ENCODE measurements at places on chromosomes 4 and X. TPM values are rescaled to one million over a fixed set of nuclear protein-coding genes. Genes with fewer than 3 reads are reported as not detected.
A peak's percentile ranks its signal among the peaks of the same experiment; 100 is the strongest.

DNA sequence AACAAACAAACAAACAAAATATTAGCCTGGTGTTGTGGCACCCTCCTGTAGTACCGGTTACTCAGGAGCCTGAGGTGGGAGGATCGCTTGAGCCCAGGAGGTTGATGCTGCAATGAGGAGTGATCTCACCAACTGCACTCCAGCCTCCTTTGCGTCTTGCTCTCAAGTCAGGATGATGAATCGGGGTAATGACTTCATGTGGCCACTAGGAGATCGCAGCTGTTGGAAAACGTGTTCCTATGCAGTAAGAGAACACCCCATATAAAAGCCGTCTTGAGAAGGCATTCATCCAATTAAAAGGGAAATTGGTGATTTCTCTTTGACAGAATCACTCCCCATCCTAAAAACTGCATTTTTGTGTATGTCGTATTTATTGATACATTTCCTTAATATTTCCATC is 6.9 kb downstream of the CCNB3 start:
- DNase-seq, result no peak

GRCh38 chr4:96039803-96040436 is 200.0 kb downstream of the PDHA2 start:
- no peak for DNase-seq

DNA sequence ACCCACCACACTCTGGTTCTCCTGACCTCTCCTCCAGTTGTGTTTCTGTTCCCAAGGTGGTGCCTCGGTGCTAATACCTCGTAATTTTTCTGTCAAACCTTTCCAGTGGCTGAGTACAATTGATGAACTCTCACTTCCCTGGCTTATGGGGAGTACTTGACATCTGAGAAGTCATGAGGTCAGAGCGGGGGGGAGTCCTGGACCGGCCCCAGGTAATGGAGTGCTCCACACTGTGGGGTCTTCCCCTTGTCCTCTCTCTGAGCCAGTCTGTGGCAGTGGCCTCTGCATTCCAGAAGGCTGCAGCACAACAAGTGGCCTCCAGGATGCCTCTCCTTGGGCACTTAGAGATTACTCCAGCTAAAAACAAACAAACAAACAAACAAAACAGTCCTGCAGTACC is 122.5 kb upstream of the TRIM2 start:
- DNase-seq, result no peak

DNA sequence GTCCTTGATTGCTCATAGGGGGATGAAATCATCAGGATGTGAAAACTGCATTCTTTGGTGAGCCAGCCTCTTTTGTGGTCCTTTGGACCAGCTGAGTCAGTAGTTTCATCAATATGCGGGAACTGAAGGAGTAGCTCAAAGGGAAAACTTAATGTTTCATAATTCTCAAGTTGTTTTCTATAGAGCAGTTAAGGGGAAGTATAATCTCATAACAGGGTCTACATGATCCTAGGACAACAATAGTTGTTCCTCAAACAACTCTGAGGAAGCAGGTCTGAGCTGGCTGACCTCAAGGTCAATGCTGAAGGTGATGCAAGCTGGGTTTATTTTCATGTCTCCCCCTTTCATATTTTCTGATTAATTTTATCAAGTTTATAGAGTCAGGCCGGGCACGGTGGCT is 36.1 kb upstream of the IRF2 start:
- no peak for DNase-seq

DNA sequence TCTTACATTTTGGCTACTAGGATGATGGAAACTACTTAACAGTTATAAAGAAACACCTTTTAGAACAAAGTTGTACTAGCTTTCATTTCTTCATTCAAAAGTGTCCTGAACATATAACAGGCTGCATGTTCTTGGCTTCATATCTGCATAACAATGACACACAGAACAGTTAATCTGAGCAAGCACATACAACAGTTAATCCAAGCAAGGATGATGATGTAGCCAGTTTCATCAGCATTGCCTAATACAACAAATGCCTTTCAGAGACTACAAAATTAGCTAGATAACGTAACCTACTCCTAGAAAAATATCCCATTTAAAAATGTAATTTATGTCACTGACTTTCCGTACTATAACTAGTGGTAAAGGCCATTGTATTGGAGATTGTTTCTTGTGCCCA is 182.1 kb downstream of the SCFD2 start:
- no peak for DNase-seq

DNA sequence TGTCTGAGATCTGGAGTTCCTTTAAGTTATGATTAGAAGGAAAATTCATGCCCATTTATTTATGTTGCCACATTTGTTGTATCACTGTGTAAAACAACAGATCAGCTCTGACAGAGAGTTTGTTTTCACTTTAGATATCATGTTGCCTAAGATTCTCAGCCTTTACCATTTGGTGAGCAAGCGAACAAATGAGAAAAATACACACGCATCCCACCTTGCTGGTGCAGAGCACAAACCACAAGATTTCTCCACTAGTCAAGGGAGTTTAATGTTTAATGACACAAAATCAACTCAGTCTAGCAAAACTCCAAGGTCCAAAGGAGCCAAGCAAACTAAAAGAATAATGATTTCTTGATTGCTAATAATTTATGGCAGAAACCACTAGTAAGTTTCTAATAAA is 27.7 kb downstream of the FGF5 start:
- no peak for DNase-seq

GRCh38 chrX:130091980-130092522 is 18.2 kb downstream of the ELF4 start:
- peak; percentile 69 for DNase-seq

DNA sequence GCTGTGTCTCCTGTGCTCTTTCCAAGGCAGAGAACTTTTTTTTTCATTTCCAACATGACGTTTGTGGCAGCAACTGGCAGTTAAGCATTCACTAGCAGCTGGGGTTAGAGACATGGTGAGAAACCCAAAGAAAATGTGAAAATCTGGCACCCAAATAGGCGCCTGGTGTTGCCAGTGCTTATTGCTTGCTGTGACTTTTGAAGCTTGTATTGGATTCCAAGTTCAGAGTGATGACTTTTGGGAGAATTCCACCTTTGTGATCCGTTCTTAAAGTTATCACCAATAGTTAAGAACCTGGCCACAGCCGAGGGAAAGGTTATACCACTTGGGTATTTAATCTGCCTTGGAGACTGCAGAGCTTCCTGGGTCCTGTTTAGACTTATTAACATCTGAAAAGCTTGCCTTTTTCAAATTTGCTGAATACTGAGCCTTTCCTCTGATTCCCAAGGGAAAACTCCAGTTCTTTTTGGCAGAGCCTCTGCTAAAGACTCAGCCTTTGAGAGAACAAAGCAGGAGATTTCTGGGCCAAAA is 101.0 kb downstream of the OPHN1 start:
- DNase-seq, result no peak

- no peak for DNase-seq
Observed at GRCh38 chrX:139784807-139785206, 76.8 kb upstream of the MCF2 start.

- peak; percentile 35 for DNase-seq
Observed at GRCh38 chr4:65416891-65417290, 253.4 kb downstream of the EPHA5 start.

DNA sequence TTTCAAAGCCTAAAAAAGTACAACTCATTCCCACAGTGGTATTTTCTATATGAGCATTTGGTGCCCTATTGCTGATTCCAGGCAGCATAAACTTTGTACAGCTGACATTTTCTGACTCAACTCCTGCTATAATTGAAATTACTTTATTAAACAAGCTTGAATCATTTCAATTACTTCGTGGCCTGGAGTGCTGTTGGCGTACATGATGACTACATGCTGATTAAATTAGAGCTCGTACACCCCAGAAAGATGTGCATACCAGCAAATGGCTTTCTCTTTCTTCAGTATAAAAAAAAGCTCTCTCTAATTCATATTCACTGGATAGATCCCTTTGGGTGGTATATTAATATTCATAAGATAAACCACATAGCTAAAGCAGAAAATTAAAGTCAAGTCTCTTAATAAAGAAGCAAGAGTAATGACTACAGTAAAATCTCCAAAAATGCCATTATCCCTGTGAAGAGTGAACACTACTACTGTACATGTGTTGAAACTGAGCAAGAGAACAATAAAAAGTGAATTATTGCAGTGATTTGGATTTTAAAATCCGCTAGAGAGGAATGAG is 245.0 kb upstream of the IGFBP7 start:
- no peak for DNase-seq

- no peak for DNase-seq
Observed at GRCh38 chr4:145851511-145852201, 87.0 kb downstream of the ZNF827 start.

DNA sequence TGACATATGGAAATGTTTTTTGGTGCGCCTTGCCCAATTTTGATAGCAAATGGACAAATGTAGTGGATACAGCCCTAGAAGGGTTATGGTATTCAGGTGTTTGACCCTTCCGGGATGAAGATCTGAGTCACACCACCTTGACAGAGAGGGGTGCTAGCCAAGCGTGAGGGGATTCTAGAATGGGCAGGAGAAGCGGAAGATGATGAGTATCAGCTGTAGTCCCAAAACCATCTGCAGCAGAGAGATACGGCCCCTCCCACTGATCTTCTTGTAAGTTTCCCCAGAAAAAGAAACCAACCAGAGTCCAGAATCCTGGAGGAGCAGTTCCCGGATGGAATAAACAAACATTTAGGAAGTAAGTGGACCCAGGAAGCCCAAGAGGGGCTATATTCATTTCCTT is 18.1 kb downstream of the DCHS2 start:
- no peak for DNase-seq

GRCh38 chr4:141220271-141220670 is 424 bp upstream of the ZNF330 start:
- no peak for DNase-seq

- DNase-seq, result no peak
Observed at GRCh38 chrX:30308263-30309138, 689 bp downstream of the NR0B1 start.

- DNase-seq, result no peak
Observed at GRCh38 chrX:21944136-21944615, 3.7 kb downstream of the SMS start.

MAGEB1 gene
- not detected for total RNA-seq

ZNF711 gene
- 1.3 TPM for total RNA-seq

CYSLTR1 gene
- total RNA-seq, result 1.2 TPM

NDST3 gene
- 0.09 TPM for total RNA-seq

ZFP92 gene
- 1.6 TPM for total RNA-seq

FGA gene
- total RNA-seq, result 0.84 TPM

CLDN22 gene
- not detected for total RNA-seq

PPEF2 gene
- 0.13 TPM for total RNA-seq

HSD17B13 gene
- 0.36 TPM for total RNA-seq

CCDC160 gene
- total RNA-seq, result not detected

SYNPO2 gene
- 804 TPM for total RNA-seq
